ENCODE measurements at places on chromosomes 3 and 15.

DNA sequence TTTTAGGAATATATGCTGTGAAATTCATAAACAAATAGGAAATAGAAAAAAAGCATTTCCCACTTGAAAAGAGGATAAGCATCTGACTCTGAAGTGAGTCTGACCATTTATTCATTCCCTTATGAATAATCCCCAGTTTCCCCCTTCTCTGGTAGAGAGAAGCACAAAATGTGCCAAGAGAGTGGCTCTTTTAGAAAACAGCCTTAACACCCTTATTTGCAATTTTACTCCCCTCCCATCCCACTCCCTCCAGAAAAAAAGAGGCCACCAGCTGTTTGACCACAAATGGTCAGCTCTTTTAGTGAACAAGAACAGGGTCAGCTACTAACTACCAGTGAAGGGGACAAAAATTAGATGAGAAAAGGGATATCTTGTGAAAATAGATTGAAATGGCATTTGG lies 184.5 kb upstream of the ADAMTS9 start:
- DNase-seq = no peak

- no peak for DNase-seq
Measured at GRCh38 chr3:178270838-178271237, 265.4 kb upstream of the KCNMB2 start.

GRCh38 chr3:53170325-53171063 lies 9.5 kb downstream of the PRKCD start:
- DNase-seq = no peak

- no peak for DNase-seq
Measured at GRCh38 chr15:39151545-39151944, 429.3 kb upstream of the THBS1 start.

DNA sequence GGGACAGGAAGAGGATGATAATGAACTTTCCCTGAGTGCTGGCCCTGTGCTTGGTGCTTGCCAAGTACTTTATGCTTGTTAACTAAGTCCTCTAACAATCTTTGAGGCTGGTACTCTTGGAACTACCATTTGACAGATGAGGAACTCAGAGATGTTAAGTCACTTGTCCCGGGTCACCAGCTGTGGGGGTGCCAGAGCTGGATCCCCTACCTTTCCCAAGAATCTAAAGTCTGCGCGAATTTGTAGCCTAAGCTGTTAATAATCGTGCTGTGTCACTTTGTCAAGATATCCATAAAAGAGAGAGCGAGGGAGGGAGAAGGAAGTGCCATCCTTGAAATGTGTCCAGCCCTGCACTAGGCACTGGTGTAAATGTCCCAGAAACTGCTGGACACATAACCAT lies 19.0 kb upstream of the ACOX2 start:
- DNase-seq = no peak

GRCh38 chr3:136741063-136741462 lies 11.1 kb downstream of the STAG1 start:
- no peak for DNase-seq

DNA sequence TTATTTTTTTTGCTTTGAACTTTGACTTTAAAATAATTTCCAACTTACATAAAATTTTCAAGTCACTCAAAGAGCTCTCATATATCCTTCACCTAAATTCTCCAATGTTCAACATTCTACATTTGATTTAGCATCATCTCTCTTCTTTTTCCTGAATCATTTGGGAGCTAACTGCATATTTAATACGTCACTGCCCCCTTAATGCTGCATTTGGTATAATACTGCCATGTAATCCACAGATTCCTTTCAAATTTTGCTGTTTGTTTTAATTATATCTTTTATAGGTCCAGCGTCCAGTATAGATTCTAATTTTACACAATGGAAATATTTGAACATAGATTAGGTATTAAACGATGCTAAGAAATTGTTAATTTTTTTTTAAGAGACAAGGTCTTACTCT lies 2.3 kb upstream of the EIF2AK4 start:
- DNase-seq = no peak

DNA sequence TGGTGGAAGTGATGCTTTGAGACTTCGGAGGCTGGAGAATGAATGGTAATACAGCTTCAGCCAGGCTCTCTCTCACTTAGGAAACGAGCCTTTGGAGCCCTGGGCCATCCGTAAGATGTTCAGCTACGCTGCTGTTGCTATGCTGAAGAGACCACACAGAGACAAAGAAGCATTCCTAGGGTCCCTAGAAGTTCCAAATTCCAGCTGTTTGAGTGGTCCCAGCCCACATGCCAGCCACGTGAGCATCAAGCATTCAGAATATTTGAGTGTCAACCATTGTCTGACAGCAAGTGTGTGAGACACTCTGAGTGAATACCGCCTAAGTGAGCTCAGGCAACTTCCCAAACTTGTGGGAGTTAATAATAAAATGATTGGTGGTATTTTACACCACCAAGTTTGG lies 212.9 kb downstream of the CD47 start:
- no peak for DNase-seq

- DNase-seq = no peak
Measured at GRCh38 chr3:31265646-31266428, 266.9 kb upstream of the STT3B start.

DNA sequence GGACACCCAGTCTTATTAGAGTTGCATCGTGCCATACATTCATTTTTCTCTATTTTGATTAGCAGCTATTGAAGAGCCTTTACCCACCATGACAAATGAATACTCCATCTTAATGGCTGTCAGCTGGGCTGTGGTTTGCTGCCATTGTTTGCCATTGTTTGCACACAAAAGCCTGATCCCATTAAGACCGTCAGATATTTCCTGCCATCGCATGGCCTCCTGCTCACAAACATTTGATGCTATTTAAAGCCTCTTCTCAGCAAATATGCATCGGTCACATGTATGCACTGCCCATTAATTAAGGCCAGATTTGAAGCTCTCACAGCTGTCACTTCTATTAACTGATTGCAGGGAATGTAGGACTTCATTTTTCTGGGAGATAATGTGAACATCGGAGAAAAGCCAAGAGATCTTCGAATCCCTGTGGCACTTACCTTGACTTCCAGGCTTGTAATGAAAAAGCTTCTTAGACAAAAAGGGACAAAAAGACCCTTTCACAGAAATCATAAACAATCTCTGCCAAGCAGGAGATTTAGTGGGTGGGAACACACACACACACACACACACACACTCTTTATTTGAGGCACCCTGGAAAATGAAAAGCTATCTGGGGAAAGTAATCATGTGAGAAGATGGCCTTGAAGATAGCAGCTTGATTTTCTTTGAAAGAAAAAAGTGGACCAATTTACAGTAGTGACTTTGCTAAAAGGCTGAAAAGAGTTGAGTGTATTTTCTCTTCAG lies 175.4 kb upstream of the NR2E3 start:
- no peak for DNase-seq

- DNase-seq = no peak
Measured at GRCh38 chr15:89615135-89615534, 39.9 kb downstream of the TICRR start.

DNA sequence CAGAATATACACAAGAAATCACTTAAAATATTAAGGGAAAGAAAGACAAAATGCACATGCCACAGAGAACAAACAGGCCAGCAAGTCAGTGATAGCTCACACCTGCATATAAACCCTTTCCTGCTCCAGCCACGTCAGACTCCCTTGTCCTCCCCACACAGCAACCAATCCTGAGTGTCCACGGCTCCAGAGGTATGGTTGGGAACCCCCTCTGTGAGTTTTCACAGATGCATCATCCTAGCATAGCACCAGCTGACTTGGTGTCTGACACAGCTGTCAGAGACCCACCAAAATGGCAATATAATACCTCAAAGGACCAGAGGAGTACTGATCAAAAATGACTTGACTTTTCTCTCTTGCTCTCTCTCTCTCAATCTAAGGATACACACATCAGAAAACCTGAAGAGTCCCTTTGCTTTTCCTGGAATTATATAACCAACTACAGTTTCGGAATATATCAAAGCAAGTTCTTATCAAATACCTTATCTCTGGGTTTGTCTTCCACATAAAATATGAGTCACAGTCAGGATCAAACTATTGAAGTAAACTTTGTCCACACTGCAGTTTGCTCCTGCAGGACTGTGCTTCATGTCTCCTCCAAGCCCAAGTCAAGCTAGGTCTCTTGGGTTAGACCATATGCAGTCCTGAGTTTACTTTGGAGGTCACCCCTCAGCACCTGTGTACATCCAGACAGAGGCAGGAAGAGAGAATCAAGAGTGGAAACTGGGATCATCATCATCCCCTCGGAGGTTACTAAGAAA lies 187.1 kb upstream of the THBS1 start:
- no peak for DNase-seq

GRCh38 chr15:96870580-96870979 lies 540.1 kb downstream of the NR2F2 start:
- no peak for DNase-seq

DNA sequence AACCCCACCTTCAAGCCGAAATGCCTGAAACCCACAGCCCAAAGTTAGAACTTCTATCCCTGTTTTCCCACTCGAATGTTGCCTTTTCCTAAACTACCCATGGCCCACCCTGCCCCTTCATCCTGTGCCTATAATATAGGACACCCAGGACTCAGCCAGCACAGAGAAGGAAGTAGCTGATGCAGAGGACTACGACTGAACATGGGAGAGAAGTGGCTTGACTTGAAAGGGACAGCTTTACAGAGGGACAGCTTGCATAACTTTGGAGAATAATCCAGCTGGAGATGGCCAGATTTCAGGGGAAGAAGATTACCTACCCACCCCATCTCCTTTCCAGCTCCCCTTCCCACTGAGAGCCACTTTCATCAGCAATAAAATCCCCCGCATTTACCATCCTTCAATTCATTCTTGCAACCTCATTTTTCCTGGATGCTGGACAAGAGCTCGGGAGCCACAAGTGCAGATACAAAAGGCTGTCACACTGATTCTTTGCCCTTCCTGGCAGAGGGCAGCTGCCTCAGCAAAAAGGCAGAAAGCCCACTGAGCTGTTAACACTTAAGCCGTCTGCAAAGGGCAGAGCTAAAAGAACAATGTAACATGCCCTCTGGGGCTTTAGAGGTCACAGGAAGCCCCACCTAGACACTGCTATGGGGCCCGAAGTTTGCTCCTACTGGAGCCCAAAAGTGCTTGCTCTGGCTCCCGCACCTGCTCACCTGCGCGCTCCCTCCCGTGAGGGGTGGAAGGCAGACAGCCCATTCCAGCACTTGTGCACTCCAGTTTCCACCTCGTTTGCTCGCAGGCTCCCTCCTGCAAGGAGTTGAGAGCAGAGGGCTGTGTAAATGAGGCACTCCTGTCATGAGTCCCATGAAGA lies 224.0 kb downstream of the TBC1D5 start:
- DNase-seq = no peak

- DNase-seq = no peak
Measured at GRCh38 chr15:100688549-100689120, 86.2 kb downstream of the ASB7 start.

DNA sequence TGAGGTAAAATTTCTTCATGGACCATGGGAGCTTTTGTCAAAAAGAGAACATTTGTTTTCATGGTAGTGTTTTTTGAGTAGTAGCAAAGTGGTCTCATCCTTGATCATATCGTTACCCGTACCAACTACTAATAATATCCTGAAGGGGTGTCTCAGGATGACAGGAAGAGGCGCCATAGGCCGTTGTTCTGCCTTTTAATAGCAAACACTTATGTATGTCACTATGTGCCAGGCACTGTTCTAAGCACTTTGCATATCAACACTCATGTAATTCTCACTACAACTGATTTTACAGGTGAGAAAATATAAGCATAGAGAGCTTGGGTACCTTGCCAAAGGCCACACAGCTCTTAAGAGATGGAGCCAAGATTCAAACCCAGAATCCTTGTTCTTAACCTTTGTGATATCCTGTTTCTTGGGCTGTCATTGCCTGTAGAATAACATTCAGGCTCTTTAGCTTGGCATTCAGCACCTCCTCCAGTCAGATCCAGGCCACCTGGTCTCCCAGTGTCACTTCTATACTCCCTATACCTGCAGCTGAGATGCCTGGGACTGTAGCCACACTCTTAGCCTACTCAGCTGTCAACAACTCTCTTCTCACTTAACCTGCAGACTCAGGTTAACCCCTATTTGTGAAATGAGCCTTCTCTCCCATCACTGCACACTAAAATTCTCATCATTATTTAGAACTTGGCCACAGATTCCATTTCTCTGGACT lies 113.7 kb downstream of the USP13 start:
- no peak for DNase-seq

- no peak for DNase-seq
Measured at GRCh38 chr3:110066206-110066605, 728.9 kb upstream of the DPPA4 start.

DNA sequence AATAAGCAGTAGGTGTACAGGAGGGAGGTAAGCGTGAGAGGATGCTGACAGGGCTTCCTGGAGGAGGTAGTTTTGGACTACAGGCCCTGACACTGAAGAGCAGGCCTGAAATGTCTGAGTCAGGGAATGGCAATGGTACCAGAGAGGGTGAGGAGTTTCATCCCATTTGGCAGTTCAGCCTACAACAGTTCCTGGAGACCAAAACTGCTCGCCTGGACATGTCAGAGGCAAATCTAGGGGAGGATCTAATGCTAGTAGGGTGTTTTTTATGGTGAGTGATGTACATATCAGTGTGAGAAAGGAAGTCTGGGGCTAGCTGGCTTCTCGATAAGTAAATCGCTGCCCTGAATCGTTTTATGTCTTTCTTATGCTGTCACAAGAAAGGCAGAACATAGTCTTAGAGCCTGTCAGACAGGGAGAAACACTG lies 13.8 kb upstream of the TNFSF10 start:
- no peak for DNase-seq

- no peak for DNase-seq
Measured at GRCh38 chr3:168117853-168118313, 22.2 kb upstream of the GOLIM4 start.

- no peak for DNase-seq
Measured at GRCh38 chr3:13348661-13349396, 71.3 kb downstream of the NUP210 start.

DNA sequence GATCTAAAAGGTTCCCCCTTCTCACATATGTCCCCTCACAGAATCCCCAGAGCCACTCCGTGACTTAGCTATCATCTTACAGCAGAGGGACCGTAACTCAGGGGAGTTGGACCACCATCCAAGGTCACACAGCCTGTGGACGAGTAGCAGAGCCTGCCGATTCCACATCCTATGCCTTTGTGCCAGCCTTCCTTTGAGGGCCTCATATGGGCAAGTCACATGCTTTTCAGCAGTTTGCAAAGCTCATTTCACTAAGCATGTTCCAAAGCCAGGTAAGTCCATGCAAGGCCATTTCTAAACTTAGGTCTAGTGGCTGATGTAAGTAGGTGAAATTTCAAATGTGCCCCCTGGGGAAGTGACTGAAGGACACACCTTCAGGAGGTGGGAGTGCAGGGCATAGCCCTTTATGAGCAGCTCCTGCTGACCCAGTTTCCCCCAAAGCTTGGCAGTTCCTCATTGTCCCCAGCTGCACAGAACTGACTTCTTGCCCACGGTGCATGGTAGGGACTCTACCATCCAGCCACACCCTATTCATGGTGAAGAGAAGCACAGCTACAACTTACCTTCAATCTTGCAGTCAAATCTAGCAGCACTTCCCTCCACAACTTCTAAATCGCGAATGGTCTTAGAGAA lies 33.3 kb upstream of the HACD2 start:
- no peak for DNase-seq

GRCh38 chr3:111621535-111621934 lies 26.4 kb upstream of the ZBED2 start:
- no peak for DNase-seq

- DNase-seq = no peak
Measured at GRCh38 chr3:45632956-45633355, 38.4 kb downstream of the LIMD1 start.

- DNase-seq = no peak
Measured at GRCh38 chr3:195214381-195214780, 56.6 kb downstream of the XXYLT1 start.

- DNase-seq = no peak
Measured at GRCh38 chr3:23246651-23247050, 43.5 kb downstream of the UBE2E2 start.

GRCh38 chr3:46544771-46545503 lies 21.2 kb downstream of the LRRC2 start:
- no peak for DNase-seq

Measured in stimulated activated CD4-positive, alpha-beta T cell treated with anti-CD3 and anti-CD28 coated beads, Interleukin-1b, Interleukin-23, amount 100 ng/mL, for 24 hours (primary cell).